Vagina (tissue), 2 donors: ENCODE measurements at places on chromosomes 3 and 15.

DNA sequence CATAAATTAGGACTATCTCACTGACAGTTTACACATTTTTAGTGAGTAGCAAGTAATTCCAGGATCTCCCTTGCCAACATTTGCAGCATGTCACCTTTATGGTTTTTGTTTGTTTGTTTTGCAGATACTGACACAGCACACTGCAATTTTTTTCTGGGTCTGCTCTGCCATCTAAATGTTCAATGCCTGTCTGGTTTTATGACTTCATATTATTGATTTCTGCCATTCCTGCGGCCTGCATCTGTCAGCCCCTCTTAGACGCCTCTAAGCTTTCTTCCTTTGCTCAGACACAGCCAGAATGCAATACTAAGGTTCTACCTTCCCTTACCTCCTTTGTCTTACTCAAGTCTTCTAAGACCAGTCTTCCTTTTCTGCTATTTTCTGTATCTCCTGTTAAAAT lies 321.2 kb upstream of the AZI2 start:
- no peak for DNase-seq

DNA sequence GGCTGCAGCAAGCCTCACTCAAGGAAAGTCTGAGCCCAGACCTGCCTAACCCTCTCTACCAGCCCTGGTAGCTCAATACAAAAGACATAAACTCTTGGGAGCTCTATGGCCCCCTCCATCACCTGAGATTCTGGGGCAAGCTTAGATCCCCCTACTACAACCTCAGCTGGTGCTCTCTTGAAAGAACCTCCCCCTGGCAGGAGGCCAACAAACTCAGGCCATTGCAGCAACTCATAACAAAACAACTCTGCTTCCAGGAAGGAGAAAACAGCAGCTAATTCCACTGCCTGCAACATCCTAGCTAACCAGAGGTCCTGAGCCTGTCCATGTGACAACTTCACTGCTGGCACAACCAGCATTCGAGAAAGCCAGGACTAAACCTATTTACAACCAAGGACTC lies 169.2 kb downstream of the ROBO1 start:
- no peak for DNase-seq

GRCh38 chr3:122392868-122393844 lies 9.2 kb downstream of the FAM162A start:
- DNase-seq = no peak

DNA sequence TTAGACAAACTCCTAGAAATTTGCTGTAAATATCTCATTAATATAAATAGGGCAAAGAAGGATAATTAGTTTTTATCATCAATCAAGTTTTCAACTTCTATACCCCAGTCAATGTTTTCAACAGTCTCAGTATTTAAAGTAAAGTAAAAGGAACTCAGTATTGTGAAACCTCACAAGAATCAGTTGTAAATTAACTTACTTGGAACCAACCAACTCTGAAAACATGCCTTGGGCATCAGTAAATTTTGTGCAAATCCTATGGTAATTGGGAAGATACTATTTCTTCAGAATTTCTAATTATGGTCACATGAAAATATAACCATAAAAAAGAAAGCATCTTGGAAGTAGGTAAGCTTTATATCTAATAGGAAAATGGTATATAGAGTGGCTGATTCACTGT lies 1139.0 kb downstream of the TUSC7 start:
- DNase-seq = no peak

DNA sequence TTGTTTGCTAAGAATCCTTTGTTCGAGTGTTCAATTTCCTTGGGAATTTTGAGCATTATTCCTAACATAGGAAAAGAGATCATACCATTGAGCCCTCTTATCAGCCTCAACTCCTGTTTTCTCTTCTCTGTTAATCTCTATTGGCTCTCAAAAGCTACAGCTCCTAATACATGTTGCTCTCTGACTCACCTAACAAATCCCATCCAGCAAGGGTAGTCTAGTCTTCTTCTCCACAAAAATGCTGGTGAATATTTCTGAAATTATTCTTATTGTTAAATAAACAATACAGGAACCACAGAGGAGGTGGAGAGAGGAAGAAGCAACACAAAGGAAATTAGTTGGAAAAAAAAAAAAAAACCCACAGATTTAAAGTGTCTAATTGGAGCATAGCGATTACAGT lies 325.8 kb upstream of the NAALADL2 start:
- DNase-seq = no peak

DNA sequence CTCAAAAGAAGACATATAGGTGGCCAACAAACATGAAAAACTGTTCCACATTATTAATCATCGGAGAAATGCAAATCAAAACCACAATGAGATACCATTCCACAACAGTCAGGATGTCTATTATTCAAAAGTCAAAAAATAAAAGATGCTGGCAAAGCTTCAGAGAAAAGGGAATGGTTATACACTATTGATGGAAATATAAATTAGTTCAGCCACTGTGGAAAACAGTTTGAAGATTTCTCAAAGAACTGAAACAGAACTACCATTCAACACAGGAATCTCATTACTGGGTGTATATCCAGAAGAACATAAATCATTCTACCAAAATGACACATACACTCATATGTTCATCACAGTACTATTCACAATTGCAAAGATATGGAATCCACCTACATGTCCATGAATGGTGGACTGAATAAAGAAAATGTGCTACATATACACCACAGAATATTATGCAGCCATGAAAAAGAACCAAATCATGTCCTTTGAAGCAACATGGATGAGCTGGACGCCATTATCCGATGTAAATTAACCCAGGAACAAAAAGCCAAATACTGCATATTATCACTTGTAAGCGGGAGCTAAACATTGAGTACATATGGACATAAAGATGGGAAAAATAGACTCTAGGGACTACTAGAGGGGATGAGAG lies 32.7 kb upstream of the DGKG start:
- DNase-seq = no peak

- DNase-seq = no peak
Measured at GRCh38 chr15:68602459-68603215, 23.8 kb downstream of the CORO2B start.

DNA sequence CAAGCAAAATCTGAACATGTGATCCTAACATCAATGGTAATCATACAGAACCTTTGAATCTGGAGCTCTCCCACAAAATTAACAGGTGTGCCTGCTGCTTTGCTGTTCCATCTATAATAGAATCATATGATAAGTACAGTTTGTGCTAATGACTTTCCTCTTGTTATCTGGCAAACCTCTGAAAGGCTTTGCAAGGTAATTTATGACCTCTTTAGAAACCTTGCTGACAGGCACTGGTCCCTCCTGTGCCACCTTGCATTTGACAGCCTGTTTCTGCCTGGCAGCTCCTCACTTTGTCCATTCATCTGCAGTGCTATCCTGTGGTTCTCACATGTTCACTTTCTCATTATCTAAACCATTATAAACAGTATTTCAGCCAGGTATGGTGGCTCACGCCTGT lies 10.2 kb upstream of the HTR3C start:
- DNase-seq = no peak

DNA sequence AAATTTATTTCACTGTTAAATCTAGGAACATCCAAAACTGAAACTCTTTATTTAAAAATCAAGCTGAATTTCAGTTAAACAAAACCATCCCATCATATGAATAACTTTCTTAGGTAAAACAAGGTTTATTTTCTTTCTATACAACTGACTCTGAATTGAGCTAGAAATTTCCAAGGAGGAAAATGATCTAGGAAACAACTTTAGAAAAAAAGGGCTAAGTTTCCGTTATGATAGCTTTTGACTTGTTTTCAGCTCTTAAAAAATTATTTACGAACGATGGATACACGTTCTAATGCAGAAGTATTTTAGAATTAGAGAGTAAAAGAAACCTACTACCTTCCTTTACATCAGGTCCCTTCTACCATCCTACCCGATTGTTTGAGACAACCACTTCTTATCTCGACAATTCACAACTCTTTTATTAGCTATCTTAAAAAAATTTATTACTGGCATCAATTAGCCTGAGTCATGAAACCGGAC lies 1.8 kb upstream of the IGF1R start:
- no peak for DNase-seq

- no peak for DNase-seq
Measured at GRCh38 chr3:160886421-160886820, 130.4 kb downstream of the PPM1L start.

- no peak for DNase-seq
Measured at GRCh38 chr3:190118438-190118837, 2.3 kb downstream of the P3H2 start.

GRCh38 chr3:119817583-119818363 lies 35.9 kb downstream of the NR1I2 start:
- no peak for DNase-seq

DNA sequence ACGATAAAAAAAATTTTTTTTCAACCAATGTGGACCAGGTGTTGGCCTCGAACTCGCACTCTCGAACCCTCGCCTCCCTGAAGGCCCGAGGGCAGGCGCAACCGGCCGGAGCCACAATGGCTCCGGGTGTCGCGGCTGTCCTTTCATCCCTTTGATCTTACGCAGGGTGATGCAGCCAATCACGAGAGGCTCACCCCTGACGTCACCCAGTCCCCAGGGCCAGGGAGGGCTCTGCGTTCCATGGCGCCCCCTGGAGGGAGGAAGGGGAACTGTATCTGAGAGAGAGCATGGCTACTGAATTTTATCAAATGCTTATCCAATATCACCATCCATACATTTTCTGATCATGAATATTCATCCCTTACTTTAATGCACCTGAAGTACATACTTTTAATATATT lies 15.4 kb upstream of the GMNC start:
- DNase-seq = no peak

DNA sequence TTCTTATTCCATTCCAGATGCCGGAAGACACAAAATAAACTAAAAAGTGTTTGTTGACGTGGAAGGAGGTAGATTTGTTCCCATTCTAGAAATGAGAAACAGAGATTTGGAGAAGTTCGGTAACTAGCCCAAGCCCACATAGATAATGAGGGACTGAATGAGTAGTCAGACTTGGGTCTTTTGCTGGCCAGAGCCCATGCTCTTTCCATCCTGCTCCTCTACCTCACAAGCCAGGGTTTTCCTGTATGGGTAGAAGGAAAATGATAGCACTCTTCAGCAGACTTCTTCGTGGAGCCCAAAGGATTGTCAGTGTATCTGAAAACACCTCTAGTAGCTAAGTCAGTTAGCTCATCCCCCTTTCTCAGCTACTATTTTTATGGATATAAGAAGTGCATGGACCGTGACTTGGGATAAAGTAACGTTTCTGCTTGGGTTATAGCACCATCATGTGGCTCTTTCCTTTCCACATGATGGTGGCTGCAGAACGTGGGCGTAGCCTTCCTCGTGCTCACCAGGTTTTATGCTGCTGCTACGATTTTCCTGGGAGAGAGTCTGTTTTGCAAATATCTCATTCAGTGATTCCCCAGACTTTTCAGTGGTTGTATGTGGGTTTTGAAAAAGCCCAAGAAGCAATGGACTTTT lies 84.6 kb downstream of the DGKG start:
- DNase-seq = no peak

GRCh38 chr3:14397531-14397930 lies 4.9 kb upstream of the SLC6A6 start:
- DNase-seq = no peak

- DNase-seq = peak; percentile 81
Measured at GRCh38 chr3:53616971-53617892, 122.8 kb downstream of the CACNA1D start.

GRCh38 chr3:129575233-129575996 lies 31.1 kb downstream of the PLXND1 start:
- DNase-seq = no peak

- no peak for DNase-seq
Measured at GRCh38 chr15:39285071-39285470, 295.8 kb upstream of the THBS1 start.

DNA sequence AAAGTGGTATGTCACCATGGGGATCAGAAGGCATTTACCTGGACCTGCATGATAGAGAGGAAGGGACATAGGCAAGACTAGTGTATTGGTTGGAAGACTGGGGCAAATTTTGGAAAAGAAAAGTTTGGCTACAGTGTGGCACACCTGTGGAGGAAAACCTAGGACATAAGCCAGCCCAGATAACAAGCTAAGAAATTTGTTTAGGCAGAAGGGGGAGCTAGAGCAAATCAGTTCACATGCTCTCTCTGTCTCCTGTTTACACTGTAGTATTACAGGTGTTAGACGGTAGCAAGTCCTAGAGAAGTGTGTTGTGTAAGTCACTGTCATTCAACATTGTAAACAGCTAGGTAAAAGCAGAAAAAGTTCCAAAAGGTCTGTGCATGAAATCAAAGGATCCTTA lies 11.9 kb upstream of the ALDH1A2 start:
- no peak for DNase-seq

GRCh38 chr3:188788621-188789081 lies 383.1 kb upstream of the TPRG1 start:
- no peak for DNase-seq

- DNase-seq = no peak
Measured at GRCh38 chr3:69359916-69360315, 26.0 kb downstream of the FRMD4B start.

GRCh38 chr3:42764561-42765295 lies 8.3 kb downstream of the CCDC13 start:
- no peak for DNase-seq

GRCh38 chr15:78032671-78033070 lies 44.8 kb downstream of the TBC1D2B start:
- DNase-seq = no peak

DNA sequence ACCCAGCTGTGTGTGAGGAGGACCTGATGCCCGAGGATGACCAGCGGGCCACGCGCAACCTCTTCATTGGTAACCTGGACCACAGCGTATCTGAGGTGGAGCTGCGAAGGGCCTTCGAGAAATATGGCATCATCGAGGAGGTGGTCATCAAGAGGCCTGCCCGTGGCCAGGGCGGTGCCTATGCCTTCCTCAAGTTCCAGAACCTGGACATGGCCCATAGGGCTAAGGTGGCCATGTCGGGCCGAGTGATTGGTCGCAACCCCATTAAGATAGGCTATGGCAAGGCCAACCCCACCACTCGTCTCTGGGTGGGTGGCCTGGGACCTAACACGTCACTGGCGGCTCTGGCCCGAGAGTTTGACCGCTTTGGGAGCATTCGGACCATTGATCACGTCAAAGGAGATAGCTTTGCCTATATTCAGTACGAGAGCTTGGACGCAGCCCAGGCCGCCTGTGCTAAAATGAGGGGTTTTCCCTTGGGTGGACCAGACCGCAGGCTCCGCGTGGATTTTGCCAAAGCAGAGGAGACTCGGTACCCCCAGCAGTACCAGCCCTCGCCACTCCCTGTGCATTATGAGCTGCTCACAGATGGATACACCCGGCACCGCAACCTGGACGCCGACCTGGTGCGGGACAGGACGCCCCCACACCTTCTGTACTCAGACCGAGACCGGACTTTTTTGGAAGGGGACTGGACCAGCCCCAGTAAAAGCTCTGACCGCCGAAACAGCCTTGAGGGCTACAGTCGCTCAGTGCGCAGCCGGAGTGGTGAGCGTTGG lies 1.5 kb downstream of the RBM15B start:
- DNase-seq = peak; percentile 93
